ENCODE measurements at places on chromosomes 11 and 22. TPM values are rescaled to one million over a fixed set of nuclear protein-coding genes. Genes with fewer than 3 reads are reported as not detected.

DNA sequence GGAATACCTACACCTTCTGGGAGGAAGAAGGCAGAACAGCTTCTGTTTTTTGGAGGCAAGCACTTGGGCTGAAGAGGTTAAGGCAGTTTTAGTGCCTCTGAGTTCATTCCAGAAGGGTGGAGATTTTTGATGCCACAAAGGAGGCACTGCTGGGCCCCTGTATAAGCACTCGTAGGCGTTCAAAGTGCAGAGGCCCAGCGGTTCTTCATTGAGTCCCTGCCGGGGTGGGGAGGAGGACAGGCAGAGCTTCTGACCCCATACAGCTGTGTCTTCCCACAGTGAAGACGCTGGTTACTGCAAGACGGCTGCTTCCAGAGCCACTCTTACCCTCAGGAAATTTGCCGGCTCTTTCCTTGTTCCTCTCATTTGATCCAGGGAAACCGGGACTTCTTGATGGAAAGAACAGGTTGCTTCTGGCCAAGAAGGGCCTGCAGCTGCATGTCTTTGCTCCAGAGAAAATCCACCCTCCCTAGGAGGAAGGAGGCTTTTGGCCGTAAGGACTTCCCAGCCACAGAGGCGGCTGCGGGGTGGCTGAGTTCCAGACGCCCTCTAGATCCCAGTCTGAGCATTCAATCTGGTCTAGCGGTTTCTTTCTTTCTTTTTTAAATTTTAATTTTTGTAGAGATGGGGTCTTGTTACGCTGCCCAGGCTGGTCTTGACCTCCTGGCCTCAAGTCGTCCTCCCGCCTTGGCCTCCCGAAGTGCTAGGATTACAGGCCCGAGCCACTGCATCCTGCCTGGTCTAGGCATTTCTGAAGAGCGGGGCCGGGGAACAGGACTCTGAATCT lies 9.4 kb downstream of the ADAMTS15 start:
- no peak for DNase-seq

ALDH3B2 gene
- total RNA-seq, result 0.89 TPM

- peak; percentile 62 for DNase-seq
Observed at GRCh38 chr11:119734788-119735187, 5.8 kb upstream of the NECTIN1 start.

- no peak for DNase-seq
Observed at GRCh38 chr11:95503047-95503446, 272.0 kb upstream of the SESN3 start.

GRCh38 chr11:42043312-42043711 lies 583.9 kb upstream of the LRRC4C start:
- DNase-seq, result no peak

All from colonic mucosa (tissue), 4 donors.